ENCODE measurements at places on chromosomes 16 and 17. TPM values are rescaled to one million over a fixed set of nuclear protein-coding genes. Genes with fewer than 3 reads are reported as not detected.

GRCh38 chr17:8825802-8826201 is 26.6 kb upstream of the MFSD6L start:
- no peak overlapping the region for H3K27ac ChIP-seq
- H3K4me1 ChIP-seq, result no peaks in the 10 kb centered on the region
- no peaks in the 10 kb centered on the region for H3K27me3 ChIP-seq
- H3K4me3 ChIP-seq, result no peak overlapping the region

The KRTAP4-1 gene
- not detected for total RNA-seq

GRCh38 chr16:78639775-78640174 is 540.3 kb downstream of the WWOX start:
- H3K4me1 ChIP-seq, result no peaks in the 10 kb centered on the region
- H3K4me3 ChIP-seq, result no peak overlapping the region
- H3K36me3 ChIP-seq, result no peaks in the 10 kb centered on the region
- no peaks in the 10 kb centered on the region for H3K27me3 ChIP-seq
- H3K27ac ChIP-seq, result no peak overlapping the region

The CD79B gene
- total RNA-seq, result 0.59 TPM

- H3K27ac ChIP-seq, result no peak overlapping the region
- H3K36me3 ChIP-seq, result no peaks in the 10 kb centered on the region
- no peaks in the 10 kb centered on the region for H3K4me1 ChIP-seq
- peaks cover 32% of the 10 kb centered on the region for H3K27me3 ChIP-seq
- H3K4me3 ChIP-seq, result no peak overlapping the region
- no peak for DNase-seq
Observed at GRCh38 chr16:83689385-83689831, 118.4 kb upstream of the HSBP1 start.

DNA sequence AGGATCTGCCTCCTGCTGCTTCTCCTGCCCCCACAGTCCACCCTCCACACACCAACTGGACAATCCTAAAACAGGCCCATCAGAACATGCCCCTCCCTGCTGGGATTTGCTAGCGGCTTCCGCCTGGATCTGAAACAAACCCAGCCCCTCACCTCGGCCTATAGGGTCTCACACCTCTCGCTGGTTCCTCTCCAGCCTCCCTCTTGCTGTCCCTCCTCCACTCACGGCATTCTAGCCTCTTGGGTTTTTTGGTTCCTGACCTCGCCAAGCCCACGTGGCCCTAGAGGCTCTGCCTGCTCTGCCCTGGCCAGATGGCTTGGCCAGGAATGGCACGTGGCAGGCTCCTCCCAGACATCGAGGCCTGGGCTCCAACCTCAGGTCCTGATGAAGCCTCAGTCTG is 15.7 kb upstream of the MTSS2 start:
- no peak overlapping the region for H3K4me3 ChIP-seq
- peaks cover 23% of the 10 kb centered on the region for H3K4me1 ChIP-seq
- H3K27me3 ChIP-seq, result no peaks in the 10 kb centered on the region
- H3K27ac ChIP-seq, result no peak overlapping the region

DNA sequence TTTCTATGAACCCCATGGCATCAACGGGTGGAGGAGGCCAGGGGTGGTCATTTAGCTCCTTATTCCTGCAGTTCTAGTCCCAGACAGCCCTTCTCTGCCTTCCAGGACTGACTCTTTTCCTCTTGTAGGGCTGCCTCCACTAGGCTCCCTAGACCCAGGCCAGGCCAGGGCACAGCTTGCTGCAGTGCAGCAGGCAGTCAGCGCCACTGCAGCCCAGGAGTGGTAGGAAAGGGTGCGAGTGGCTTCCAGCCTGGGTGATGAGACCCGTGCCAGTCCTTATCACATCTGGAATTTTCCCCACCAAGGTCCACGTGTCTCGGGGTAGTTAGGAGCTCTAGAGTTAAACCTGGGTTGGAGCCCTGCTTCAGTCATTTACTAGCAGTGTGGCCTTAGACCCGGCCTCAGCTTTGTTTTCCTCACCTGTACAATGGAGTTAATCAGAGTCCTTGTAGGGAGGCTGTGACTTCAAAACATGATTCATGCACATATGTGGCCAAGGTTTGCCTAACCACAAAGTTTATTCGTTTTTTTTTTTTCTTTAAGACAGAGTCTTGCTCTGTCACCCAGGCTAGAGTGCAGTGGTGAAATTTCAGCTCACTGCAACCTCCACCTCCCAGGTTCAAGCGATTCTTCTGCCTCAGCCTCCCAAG is 4.7 kb downstream of the SLC5A11 start:
- no peaks in the 10 kb centered on the region for H3K36me3 ChIP-seq
- H3K4me3 ChIP-seq, result no peak overlapping the region
- no peak for DNase-seq
- H3K27me3 ChIP-seq, result no peaks in the 10 kb centered on the region
- no peak overlapping the region for H3K27ac ChIP-seq

DNA sequence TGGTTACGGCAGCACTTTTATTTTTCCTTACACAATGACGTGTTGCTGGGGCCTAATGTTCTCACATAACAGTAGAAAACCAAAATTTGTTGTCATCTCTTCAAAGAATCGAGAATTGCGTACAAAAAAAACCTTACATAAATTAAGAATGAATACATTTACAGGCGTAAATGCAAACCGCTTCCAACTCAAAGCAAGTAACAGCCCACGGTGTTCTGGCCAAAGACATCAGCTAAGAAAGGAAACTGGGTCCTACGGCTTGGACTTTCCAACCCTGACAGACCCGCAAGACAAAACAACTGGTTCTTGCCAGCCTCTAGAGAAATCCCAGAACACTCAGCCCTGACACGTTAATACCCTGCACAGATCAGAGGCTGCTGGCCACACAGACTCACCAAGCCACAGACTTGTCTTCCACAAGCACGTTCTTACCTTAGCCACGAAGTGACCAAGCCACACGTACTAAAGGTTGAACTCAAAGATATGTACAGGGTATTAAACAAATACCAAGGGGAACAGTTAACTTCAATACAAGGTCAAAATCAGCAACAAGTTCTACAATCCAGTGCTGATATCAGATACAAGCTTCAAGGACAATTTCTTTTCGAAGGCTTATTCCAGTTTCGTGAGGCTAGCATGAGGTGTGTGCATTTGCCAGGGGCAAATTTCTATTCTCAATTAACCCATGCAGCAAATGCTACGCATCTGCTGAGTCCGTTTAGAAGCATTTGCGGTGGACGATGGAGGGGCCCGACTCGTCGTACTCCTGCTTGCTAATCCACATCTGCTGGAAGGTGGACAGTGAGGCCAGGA is 2.4 kb downstream of the ACTG1 start:
- H3K27me3 ChIP-seq, result no peaks in the 10 kb centered on the region
- peak overlapping the region; percentile 86 for H3K27ac ChIP-seq

DNA sequence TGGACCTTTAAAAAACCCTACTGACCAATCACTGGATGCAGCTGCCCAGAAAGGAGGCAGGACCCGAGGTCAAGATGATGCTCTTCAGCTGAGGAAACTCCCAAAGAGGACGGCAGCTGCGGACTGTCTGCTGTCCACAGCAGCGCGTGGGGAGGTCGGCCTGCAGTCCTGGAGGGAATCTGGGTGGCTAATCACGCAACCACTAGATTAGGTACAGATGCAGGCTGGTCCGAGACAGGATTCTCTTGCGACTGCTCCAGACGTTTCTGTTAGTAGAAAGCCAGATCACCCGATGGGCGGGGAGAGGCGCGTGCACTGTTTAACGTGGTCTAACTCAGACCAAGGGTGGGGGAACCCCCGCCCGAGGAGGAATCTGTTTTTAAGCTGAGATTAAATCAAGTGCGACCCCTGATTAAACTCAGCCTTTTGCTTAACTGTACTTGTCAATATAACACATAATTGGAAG is 8.8 kb downstream of the CTRB2 start:
- peaks cover 4% of the 10 kb centered on the region for H3K4me1 ChIP-seq
- H3K4me3 ChIP-seq, result no peak overlapping the region
- no peaks in the 10 kb centered on the region for H3K36me3 ChIP-seq

GRCh38 chr17:68611353-68612208 is 10.4 kb upstream of the FAM20A start:
- H3K27me3 ChIP-seq, result no peaks in the 10 kb centered on the region
- no peaks in the 10 kb centered on the region for H3K36me3 ChIP-seq

DNA sequence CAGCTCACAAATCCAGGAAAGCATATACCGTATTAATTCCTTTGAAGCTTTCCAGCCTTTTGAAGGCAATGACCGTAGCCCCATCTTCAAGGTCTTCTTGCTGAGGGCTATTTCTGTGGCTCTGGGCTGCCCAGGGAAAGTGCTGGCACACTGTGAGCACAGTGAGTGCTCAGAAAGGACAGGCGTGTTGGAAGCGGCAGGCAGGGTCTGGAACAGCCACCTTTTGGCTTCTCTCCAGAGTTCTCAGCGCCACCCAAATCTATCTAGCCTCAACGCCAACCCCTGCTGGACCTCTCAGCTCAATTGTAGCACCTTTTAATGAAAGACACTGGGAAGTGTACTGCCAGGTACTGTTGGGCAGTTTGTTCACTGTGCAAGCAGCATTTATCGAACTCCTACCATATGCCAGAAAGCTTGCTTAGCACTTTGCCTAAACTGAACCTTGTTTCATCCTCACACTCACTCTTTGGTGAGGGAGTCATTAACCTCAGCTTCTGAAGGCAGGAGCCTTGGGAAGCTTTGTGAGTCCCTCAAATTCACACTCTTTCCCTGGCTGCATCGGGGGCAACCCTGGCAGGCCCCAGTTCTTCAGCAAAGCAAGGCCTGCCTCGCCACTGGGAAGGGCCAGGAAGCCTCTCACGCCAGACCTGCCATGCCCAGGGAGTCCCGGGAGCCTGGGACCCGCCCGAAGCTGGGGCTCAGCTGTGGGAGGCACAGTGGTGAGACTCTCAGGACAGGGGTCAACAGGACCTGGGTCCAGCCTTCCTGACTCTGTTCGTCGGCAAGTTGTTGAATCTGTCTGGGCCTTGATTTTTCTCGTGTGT is 13.5 kb upstream of the CIBAR2 start:
- H3K4me1 ChIP-seq, result peaks cover 17% of the 10 kb centered on the region
- no peak overlapping the region for H3K4me3 ChIP-seq
- no peaks in the 10 kb centered on the region for H3K27me3 ChIP-seq

The PYDC1 gene
- not detected for total RNA-seq

GRCh38 chr17:42337442-42337841 is 49.1 kb downstream of the STAT5A start:
- no peaks in the 10 kb centered on the region for H3K27me3 ChIP-seq
- DNase-seq, result no peak
- H3K4me1 ChIP-seq, result peaks cover 6% of the 10 kb centered on the region
- peaks cover 15% of the 10 kb centered on the region for H3K36me3 ChIP-seq

DNA sequence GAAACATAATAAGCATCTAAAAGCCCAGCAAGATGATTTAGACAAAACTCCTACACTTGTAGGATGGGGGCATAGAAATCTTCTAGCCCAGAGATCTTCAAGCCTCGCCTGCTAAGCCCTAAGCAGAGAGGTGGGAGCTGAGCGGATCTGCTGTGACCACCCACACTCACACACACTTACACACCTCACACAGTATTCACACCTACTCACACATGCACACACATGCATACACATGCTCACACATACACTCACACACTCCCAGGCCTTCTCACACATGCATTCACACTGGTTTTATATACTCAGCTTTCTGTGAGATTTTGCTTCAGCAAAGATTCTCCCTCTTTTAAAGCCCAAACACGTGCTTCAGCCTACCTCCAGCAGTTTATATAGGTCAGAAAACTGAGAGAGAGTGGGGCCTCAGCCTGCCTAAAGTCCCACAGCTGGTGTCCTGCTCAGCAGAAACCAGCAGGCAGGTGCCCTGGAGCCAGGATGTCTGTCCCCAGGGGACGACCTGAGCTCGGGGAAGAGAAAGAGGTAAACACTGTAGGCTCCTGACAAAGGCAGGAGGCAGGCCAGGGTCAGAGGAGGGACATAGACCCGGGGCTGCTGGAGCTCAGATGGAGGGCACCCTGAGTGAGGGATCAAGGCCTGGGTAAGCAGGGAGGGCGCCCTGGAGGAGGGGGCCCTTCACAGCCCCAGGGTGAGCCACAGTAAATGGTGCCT is 12.0 kb upstream of the KRT19 start:
- no peaks in the 10 kb centered on the region for H3K27me3 ChIP-seq
- no peak overlapping the region for H3K4me3 ChIP-seq
- H3K36me3 ChIP-seq, result no peaks in the 10 kb centered on the region
- peaks cover 31% of the 10 kb centered on the region for H3K4me1 ChIP-seq
- H3K27ac ChIP-seq, result no peak overlapping the region

The TIMP2 gene
- total RNA-seq, result 64.8 TPM

DNA sequence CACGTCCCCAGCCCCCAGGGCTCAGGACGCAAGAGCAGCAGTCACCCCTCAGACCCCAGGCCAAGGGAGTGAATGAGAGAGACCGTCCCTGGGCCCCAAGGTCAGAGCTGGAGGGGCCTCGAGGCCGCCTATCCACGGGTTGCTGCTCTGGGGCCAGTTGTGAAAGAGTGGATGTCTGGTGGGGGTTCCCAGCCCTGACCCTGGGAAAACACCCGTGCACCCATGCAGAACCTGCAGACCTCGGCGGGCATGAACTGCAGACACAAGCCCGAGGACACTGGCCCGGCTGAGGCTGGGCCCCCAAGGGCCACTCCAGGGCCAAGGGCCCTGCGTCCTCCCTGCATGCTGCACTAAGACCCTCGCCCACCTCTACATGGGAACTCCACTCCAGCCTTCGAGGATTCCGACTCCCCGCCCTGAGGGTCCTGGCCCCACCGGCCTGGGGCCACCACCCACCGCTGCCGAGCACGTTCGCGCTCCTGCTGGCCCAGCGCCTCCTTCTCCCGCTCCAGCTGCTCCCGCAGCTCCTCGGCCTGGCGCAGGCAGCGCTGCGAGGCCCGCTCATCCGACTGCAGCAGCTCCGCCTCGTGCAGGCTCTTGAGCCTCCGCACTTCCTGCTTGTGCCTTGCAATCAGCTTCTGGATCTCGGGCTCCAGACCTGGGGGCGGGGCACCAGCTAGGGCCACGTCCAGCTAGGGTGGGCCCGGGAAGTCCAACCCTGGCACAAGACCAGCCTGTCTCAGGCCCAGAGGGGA is 27.6 kb upstream of the AATK start:
- no peaks in the 10 kb centered on the region for H3K4me1 ChIP-seq
- H3K27ac ChIP-seq, result no peak overlapping the region
- no peak overlapping the region for H3K4me3 ChIP-seq
- DNase-seq, result no peak

The WNK4 gene
- total RNA-seq, result 4.5 TPM

DNA sequence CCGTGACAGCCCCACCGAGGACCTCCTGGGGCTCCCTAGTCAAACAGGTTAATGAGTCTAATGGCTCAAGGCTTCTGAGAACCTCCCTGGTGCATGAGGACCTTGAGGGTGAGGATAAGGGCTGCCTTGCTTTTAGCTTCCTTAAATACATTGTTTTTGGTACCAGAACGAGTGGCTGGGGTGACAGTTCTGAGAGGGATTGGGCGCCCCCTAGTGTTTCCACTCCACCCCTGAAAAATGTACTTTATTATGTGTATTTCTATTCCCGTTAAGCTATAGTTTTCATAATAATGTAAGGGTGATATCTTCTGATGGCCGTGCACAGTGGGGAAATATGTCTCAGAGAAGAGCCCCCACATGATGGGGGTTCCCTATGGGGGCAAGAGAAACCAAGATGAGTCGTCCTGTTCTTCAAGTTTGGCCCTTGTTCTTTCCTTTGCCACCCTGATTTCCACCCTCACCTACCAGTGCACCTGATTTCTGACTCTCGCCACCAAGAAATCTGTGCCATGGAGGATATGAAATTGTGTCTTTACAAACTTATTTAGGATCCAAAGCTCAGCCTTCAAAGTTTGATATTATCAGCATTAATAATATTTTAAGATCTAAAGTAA is 14.5 kb upstream of the VWA3A start:
- DNase-seq, result peak; percentile 39
- H3K4me3 ChIP-seq, result no peak overlapping the region
- H3K36me3 ChIP-seq, result peaks cover 14% of the 10 kb centered on the region
- no peaks in the 10 kb centered on the region for H3K4me1 ChIP-seq
- no peaks in the 10 kb centered on the region for H3K27me3 ChIP-seq

GRCh38 chr16:670485-671352 is 2.8 kb downstream of the RHOT2 start:
- H3K27me3 ChIP-seq, result no peaks in the 10 kb centered on the region
- 0 out of 2 replicates have a peak, but pooled peaks cover 4% of the 10 kb centered on the region for H3K36me3 ChIP-seq
- H3K27ac ChIP-seq, result no peak overlapping the region
- H3K4me1 ChIP-seq, result peaks cover 10% of the 10 kb centered on the region

Data from HCT116 (cell line).